Activated T-helper 17 cell treated with anti-CD3 and anti-CD28 coated beads, Interleukin-2, amount 50 U/mL, for 72 hours (primary cell): ENCODE measurements at places on chromosomes 7 and 10. TPM values are rescaled to one million over a fixed set of nuclear protein-coding genes. Genes with fewer than 3 reads are reported as not detected.

DNA sequence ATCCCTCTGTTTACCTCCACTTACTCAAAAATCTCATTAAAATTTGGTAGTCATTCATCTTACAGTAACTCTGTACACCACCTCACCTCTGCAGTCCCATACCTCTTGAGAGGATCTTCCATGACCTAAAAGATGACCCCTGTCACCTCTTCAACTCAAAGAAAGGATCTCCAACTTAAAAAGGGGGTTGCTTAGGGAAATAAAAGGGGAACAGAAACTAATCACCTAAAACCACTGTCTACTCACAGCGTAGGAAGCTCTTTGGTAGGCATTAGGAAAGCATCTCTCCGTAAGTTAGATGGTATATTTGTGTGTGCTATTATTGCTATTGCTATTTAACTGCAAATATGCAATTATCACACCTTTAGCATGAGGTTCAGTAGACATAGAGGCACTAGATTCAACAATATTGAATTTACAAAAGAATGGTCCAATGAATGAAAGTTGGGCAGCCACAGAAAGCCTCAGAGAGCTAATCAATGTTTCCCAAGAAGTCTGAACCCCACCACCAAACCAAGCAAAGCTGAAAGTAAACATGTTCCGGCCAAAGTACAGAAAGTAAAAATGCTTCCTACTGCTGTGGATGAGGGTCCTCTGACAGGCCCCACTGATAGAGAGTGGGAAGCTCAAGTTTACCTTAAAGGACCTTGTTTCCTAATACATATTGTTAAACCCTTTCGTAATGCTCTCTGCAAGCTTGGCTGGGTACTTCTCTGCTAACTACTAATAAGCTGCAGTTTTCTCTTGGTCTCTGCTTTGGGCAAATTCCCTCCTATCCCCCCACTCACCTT lies 105.8 kb downstream of the GRM8 start:
- ATAC-seq, result no peak

- ATAC-seq, result no peak
Observed at GRCh38 chr7:3175285-3175902, 125.7 kb upstream of the SDK1 start.

GRCh38 chr10:124087672-124088634 lies 5.4 kb downstream of the CHST15 start:
- ATAC-seq, result no peak

The CPEB3 gene
- 2.9 TPM for total RNA-seq

DNA sequence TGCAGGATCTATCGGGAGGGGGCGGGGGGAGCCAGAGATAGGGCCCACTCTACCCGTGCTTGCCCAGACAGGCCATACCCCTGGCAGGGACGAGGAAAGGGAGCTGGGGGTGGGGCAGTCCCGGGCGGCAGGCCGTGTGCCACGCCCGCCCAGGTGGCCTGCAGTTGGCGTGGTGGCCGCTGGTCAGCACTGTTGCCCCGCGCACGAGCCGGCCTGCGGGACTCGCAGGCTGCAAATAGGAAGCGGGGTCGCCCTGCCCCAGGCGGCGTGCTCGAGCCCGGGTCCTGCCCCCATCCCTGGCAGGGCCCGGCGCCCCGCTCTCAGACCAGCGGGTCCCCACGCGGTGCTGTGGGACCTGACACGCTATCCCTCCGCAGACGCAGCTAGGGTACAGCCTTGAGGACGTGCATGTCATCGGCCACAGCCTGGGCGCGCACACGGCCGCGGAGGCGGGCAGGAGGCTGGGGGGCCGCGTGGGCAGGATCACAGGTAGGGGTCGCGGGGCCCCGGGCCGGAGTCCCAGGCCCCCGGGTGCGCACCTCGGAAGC lies 6.7 kb downstream of the PNLIPRP2 start:
- ATAC-seq, result no peak

GRCh38 chr7:131583430-131583829 lies 27.0 kb upstream of the PODXL start:
- ATAC-seq, result no peak

The LRRC61 gene
- 61.6 TPM for total RNA-seq

The TRIM56 gene
- 55.5 TPM for total RNA-seq

The GPER1 gene
- 0.24 TPM for total RNA-seq

The FFAR4 gene
- total RNA-seq, result not detected
